ENCODE measurements at places on chromosomes 6 and 20.

GRCh38 chr20:22682381-22682780, 98.0 kb upstream of the FOXA2 start:
- no peak for DNase-seq

GRCh38 chr6:116463301-116463700, 2.1 kb downstream of the CALHM6 start:
- no peak for DNase-seq

DNA sequence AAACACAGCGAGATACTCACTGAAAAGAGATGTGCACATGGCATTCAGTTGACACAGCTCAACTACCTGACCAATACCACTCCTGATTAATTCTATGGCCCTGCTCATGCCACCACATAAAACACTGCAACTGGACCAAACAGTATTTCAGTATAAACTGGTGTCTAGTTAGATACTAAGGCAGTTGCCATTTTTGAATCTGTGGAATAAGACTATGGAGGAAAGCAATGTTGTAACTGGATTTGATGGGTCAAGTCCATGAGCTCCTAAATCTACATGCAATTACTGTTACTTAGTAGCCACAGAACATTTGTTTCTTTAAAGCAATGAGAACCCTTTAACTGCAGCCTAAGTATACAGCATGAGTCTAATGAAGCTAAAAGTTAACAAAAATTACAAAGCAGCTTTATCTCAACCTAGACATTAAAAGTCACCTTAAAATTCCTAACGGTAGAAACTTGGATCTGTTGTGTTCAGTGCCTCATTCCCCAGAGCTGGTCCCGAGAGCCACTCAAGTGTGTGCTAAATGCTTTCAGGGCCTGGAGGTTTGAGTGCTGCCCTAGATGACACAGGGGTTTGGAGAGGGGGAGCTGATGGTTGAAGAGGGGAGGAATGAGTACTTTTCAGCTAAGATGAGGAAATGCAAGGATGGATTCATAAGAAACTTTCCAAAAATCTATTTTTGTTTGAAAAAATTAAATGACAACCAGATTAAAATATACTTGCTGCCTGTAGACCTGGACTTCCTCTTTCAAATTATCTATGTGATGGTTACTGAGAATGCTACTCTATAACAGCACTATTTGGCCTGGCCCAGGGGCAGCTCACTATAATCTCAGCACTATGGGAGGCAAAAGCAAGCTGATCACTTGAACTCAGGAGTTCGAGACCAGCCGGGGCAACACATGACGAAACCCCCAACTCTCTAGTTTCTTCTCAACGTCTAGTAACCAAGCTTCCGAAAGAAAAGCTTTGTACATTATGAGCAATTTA, 15.6 kb downstream of the SNX5 start:
- no peak for DNase-seq

GRCh38 chr6:127298475-127298874, 31.8 kb downstream of the RNF146 start:
- no peak for DNase-seq

GRCh38 chr20:49701241-49701790, 12.4 kb downstream of the B4GALT5 start:
- no peak for DNase-seq

DNA sequence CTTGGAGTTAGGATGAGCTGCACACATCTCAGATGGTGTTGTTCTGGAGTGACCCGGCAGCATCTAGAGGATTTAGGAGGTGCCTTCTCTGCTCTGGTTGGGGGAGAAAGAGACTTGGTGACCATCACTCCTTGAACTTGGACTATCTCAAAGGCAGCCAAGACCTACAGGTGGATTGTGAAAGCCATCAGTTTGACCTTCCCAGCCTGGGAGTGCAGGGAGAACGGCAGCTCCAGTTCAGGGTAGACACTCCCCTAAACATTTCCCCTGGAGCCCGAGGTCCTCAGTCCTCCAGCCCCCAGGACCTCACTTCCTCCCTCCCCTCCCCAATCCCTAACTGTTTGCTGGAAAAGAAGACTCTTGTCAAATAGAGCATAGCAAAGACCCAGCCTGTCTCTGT, 128.7 kb upstream of the ARMC2 start:
- no peak for DNase-seq

GRCh38 chr6:13554929-13555333, 19.5 kb upstream of the SIRT5 start:
- DNase-seq, result peak; percentile 68

- DNase-seq, result no peak
These were observed 10.6 kb upstream of the SUPT3H start for GRCh38 chr6:45388328-45388727.

GRCh38 chr20:17624551-17625245, 54.8 kb downstream of the DSTN start:
- DNase-seq, result no peak

DNA sequence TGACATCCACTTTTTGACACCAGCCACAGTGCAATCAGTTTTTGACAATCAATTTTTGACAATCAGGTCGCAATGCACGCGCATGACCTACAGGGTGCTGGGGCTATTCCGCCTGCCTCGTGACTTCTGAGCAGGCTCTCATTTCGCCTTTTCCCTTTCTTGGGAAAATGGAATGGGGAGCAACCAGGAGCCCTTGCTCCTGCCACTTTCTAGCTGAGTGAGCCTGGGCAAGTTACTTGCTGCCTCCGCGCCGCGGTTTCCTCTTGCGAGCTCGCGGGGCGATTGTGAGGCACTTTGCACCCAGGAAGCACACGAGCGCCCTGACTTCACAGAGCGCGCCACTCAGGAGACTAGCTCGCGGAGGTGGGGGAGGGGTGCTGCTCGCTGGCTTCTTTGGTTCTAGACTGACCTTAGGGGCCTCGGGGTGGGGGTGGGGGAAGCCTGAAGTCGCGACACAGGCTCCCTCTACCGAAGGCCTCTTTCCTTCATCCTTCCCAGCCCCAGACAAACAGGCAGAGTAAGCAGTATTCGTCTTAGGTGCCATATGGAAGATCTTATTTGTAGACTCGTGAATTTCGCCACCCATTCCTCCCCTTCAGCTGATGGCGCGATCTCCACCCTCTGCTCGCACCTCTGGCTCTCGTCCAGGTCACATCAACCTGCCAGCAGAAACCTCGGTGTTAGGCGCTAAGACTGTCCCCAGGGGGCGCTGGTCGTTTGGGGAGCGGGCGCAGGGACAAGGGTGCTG, 4.6 kb downstream of the TP53TG5 start:
- DNase-seq, result peak; percentile 95

- no peak for DNase-seq
These were observed 94.2 kb downstream of the TBC1D7 start for GRCh38 chr6:13234130-13234529.

- DNase-seq, result no peak
These were observed 171.3 kb downstream of the HACE1 start for GRCh38 chr6:104688283-104688969.

DNA sequence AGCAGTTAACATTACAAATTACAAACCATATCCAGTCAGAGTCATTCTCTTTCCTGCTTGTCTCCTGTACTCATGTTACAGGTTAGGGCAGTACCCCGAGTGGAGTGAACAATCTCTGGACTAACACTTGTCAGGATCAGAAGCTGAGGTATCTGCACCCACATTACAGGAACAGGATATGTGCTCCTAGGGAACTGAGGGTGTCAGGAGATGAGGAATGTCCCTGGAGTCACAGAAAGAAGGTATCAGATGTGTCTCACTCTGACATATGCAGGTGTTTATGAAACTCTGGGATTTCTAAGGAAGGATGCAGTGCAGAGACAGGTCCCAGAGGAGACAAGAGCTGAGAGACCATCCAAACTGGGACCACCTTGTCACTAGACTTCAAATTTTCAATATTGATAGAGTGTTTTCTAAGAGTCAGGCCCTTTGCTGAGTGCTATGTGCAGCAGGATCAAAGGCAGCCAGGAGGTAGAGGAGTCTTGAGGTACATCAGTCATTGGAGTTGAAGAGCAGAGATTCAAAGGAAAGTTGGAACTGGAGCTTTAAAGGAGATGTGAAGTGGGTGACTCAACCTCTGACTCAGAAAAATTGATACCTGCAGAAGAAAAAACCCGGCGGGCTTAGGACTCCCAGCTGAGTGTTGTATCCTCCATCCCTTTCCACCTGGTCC, 12.6 kb downstream of the HLA-DPB1 start:
- no peak for DNase-seq

- DNase-seq, result no peak
These were observed 92.1 kb upstream of the COL21A1 start for GRCh38 chr6:56339524-56339923.

DNA sequence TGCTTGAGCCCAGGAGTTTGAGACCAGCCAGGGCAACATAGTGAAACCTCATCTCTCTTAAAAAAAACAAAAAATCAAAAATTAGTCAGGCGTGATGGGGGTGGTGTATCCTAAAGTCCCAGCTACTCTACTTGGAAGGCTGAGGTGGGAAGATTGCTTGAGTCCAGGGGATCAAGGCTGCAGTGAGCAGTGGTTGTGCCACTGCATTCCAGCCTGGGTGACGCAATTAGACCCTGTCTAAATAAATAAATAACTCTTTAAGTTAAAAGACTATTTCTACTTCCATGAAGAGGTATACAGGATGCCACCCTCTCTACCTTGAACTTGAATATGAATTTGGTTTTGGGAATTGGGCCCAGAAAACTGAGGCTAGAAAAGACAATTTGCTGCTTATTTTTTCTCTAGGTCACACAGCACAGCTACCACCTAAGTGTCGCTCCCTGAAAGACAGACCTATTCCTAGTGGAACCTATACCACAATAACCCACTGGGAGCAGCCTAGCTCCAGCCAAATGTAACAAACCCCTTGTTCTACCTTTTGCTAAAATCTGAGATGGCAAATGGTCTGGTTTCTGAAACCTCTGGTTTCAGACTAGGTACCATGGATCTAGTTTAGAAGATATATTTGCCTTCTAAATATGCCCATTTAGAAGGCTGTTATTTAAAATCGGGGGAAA, 35.2 kb downstream of the HMGCLL1 start:
- no peak for DNase-seq

GRCh38 chr6:141347086-141347485, 785.6 kb upstream of the GJE1 start:
- DNase-seq, result no peak

GRCh38 chr6:157430834-157431233, 49.8 kb downstream of the ZDHHC14 start:
- no peak for DNase-seq

DNA sequence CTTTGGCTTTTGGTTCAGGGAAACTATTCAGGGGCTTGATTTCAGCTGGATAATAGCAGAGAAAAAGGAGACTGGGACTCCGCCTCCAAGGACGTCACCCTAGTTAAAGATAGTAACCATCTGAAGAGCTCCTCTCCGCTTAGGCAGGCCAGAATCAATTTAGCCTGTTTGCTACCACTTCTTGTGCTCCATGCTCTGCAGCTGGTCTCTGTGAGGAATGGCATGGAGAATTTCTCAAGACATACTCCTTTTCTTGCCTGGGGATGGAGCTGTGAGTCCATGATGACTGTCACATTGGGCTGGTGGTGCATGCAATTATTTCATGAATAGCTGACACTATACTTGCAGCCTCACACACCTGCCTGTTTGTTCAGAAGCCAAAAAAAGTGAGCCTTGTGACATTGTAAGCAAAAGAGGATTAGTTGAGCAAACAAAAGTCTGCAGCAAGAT, 61.4 kb downstream of the TXLNB start:
- no peak for DNase-seq

DNA sequence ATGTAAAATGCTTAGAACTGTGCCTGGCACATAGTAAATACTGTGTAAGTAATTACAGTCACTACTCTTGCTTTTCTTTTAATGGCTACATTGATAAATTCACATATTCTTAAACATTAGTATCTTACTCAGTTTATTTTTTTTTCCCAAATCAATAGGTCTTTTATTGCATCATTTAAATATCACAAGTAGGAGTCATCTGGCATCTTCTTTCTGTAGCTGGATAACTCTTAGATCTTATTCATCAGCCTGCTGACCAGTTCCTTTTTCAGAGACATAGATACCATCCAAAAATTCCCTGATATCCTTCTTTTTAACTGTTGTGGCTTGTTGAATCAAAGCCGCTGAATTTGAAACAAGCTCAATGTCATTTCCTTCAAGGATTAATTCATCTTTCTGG, 20.0 kb upstream of the PHF3 start:
- DNase-seq, result no peak

GRCh38 chr6:56459030-56459805, 183.5 kb downstream of the DST start:
- DNase-seq, result no peak

DNA sequence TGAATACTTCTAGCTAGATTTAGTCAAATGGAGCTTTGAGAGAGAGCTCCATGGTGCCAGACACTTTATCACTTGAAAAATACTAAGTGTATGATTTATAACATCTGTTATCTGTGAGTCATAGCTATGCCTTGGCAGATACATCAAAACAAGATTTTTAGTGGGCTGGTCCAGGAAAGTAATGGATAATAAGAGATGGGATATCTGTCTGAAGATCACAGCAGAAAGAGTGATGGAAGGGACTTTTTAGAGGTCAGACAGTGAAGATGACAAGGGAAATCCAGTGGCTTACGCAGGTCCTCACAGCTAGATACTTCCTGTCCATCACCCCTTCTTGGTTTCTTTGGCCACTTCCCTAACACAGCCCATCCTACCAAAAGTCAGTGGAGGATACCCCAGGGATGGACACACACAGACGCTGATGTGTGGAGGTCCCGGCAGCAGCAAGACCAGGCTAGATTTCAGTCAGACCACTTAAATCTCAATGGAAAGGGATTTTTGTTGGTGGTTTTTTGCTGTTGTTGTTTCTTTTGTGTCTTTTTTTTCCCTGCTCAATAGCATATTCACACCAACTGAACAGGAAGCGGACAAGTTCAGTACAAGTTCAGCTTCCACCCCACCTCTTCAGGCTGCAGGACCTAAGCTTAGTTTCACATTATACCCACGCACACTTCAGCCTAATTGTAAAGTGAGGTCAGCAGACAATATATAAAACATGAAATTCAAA, 209.3 kb downstream of the ALDH8A1 start:
- no peak for DNase-seq

DNA sequence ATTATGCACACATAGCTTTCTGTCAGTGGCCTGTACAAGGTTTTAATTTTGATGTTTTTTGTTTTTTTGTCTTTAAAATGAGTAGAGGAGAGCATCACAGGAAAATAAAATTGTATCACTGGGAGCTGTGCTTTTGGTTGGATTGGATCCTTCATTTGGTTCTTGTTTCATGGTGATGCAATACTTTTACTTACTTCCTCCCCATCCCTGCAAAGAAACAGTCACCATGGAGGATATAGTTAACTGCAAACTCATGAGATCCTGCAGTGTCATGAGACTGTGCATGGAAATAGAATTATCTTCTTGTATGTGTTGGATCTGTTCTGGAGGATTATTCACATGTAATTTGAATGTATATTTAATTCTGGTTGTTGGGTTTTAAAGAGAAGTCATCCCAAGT, 122.3 kb downstream of the JARID2 start:
- DNase-seq, result no peak

GRCh38 chr6:138856654-138857053, 60.8 kb downstream of the ECT2L start:
- DNase-seq, result no peak
